NCI-H1436 (cell line): ENCODE measurements at places on chromosomes 4 and X.

GRCh38 chr4:27881705-27882104 lies 1021.1 kb downstream of the STIM2 start:
- no peak for DNase-seq

GRCh38 chr4:40804598-40804997 lies 54.8 kb downstream of the NSUN7 start:
- DNase-seq, result no peak

GRCh38 chr4:637536-638280 lies 12.3 kb downstream of the PDE6B start:
- DNase-seq, result no peak

DNA sequence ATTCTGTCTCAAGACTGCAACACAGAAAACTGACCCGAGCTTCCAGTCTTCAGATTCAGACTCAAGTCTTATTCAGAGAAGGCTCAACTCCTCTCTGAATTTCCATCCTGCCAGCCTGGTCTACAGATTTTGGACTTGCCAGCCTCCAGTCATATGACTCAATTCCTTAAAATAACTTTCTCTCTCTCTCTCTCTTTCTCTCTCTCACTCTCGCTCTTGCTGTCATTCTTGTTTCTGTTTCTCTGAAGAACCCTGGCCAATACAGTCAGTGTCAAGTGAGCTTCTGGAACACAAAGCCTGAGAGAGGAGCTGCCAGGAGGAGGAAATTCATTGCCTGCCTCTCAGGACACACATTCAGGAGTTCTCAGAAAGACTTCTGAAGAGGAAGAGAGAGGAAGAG lies 154.9 kb downstream of the PARM1 start:
- no peak for DNase-seq

- peak; percentile 43 for DNase-seq
These were observed 26.9 kb downstream of the ASB9 start for GRCh38 chrX:15242899-15243555.

DNA sequence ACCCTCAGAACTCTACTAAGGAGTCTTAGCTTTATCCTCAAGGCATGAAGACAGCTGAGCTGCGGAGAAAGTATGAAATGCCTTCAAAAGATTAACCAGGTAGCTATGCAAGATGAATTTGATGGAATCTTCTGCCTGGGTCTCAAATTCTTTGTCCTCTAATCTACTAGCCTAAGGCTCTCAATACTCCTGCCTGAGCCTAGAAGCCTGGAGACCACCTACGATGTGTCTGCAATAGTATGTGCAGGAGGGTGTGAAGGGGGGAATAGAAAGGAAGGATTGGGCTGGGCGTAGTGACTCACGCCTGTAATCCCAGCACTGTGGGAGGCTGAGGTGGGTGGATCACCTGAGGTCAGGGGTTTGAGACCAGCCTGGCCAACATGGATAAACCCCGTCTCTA lies 178.2 kb upstream of the GPC4 start:
- DNase-seq, result no peak

DNA sequence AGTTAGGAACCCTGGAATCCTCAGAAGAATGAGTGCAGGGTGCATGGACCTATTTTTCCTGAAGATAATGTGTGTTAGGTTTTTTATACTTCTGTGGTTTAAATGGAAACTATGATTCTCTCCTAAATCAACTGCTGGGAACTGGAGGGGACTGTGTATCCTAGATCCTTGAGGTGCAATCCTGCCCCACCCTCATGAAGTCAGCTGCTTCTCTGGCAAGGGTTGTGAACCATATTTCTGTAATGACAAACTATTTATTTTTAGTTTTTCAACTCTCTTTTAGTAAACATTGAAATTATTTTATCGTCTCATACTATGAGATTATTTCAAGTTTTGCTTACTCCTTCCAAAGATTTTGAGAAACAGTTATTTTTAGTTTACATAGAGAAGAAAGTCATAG lies 25.8 kb upstream of the VEGFC start:
- no peak for DNase-seq

DNA sequence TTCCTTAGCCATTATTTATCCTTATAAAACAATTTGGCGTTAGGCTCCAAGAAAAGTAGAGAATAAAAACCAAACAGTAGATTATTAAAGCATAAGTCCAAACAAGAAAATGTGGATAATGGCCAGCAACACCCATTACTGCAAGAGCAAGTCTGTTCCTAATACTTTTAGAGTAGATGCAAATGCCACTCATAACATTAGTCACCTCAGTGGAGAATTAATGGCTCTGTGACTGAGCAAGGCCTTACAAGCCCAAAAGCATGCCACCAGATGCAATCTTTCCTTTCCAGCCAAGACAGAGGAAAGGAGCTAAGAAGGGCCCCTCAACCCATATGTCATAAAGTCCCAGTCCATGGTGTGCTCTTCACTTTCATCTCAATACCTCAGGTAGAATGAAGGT lies 373.8 kb downstream of the OPHN1 start:
- no peak for DNase-seq

- no peak for DNase-seq
These were observed 3.8 kb upstream of the MMGT1 start for GRCh38 chrX:135977611-135978010.

- no peak for DNase-seq
These were observed 18.0 kb upstream of the SH3TC1 start for GRCh38 chr4:8181119-8181518.

- DNase-seq, result no peak
These were observed 59.3 kb upstream of the UBQLN2 start for GRCh38 chrX:56503941-56504673.

DNA sequence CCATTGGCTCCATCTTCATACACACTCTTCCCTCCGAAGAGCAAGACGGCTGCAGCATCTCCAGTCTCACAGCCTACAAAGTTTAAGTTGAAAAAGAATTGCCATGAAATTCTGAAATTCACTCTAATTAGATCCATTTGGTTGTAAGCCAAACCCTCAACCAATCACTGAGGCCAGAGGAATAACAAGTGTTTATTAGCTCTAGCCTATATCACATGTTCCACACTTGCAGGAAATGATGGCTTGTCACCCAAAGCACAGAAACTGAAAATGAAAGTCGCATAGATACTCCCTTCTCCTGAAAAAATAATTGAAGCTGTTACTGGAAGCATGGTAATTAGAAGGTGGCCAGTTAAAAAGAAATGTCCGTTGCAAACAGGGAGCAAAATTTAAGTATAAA lies 1071.8 kb downstream of the CCSER1 start:
- DNase-seq, result no peak

DNA sequence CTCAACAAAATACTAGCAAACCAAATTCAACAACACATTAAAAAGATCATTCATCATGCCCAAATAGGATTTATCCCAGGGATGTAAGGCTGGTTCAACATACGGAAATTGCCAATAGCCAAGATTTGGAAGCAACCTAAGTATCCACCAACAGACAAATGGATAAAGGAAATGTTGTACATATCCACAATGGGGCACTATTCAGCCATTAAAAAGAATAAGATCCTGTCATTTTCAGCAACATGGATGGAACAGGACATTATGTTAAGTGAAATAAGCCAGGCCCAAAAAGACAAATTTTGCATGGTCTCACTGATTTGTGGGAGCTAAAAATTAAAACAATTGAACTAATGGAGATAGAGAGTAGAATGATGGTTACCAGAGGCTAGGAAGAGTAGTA lies 82.0 kb upstream of the FAM241A start:
- no peak for DNase-seq

- DNase-seq, result no peak
These were observed 70.3 kb downstream of the SCD5 start for GRCh38 chr4:82728301-82728700.

DNA sequence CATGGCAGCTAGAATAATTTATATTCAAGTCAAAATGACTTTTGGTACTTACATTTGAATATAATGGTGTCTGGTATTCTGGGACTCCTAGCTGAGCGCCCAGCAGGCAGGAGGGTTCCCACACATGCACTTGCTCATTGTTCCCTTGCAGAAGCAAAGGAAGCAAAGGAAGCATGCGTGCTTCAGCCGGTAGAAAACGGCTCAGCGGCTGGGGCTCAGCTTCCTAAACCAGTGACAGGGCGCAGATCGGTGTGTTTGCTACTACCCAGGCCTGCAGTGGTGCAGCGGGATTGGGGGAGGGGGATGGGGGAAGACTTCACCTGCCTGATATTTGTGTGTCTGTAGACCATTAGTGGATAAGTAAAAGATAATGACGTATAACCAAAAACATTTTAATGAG lies 978.3 kb upstream of the TENM3 start:
- DNase-seq, result no peak

GRCh38 chr4:96227515-96227914 lies 387.6 kb downstream of the PDHA2 start:
- DNase-seq, result no peak

DNA sequence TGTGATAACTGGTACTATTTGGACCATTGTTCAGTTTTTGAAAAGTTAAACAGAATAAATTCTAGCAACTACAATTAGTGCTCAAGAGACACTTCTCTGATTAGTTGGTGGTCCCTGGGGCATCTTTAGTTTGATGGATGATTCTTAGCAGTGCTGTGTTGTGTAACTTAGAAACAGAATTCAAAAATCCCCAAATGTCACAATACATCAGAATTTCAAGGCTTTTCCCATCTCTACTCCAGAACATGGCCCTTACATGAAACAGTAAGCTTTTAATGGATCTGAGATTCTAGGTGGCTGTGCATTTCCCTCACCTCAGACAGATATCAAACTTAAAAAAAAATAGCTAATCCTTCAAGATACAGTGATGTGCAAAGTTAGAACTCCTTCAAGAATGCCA lies 104.4 kb upstream of the CXCL13 start:
- DNase-seq, result no peak

- DNase-seq, result no peak
These were observed 72.1 kb upstream of the ACSL1 start for GRCh38 chr4:184897895-184898294.
